Hepatocyte (in vitro differentiated cells): ENCODE measurements at places on chromosomes 1 and 21. TPM values are rescaled to one million over a fixed set of nuclear protein-coding genes. Genes with fewer than 3 reads are reported as not detected.

The LINGO4 gene
- not detected in 2 replicates for polyA plus RNA-seq

The GBP1 gene
- 12.0 and 19.3 TPM in 2 replicates for polyA plus RNA-seq

The RXRG gene
- 1.5 TPM in 1 of 2 replicates, not detected in the other for polyA plus RNA-seq

The PRKCZ gene
- polyA plus RNA-seq = 52.3 and 52.5 TPM in 2 replicates

The RNPC3 gene
- polyA plus RNA-seq = 13.4 and 22.2 TPM in 2 replicates

The BCL2L15 gene
- polyA plus RNA-seq = 0.66 and 0.84 TPM in 2 replicates

The DLGAP3 gene
- 0.79 and 1.0 TPM in 2 replicates for polyA plus RNA-seq

The FCRL3 gene
- polyA plus RNA-seq = not detected in 2 replicates

The GRIK1 gene
- polyA plus RNA-seq = 0.77 and 2.4 TPM in 2 replicates

The MATN1 gene
- polyA plus RNA-seq = 3.4 and 3.7 TPM in 2 replicates

The PLA2G4A gene
- 20.8 and 21.3 TPM in 2 replicates for polyA plus RNA-seq

The OSBPL9 gene
- polyA plus RNA-seq = 59.5 and 71.0 TPM in 2 replicates

The YTHDF2 gene
- 66.8 and 83.3 TPM in 2 replicates for polyA plus RNA-seq

The PTPN7 gene
- 0.35 and 0.41 TPM in 2 replicates for polyA plus RNA-seq

The TMPRSS3 gene
- polyA plus RNA-seq = 1.4 and 1.5 TPM in 2 replicates

The SORT1 gene
- 34.4 and 43.7 TPM in 2 replicates for polyA plus RNA-seq

The UTS2 gene
- polyA plus RNA-seq = 0.29 TPM in 1 of 2 replicates, not detected in the other

The CRNN gene
- polyA plus RNA-seq = not detected in 2 replicates

The SPRR3 gene
- 0.40 and 0.72 TPM in 2 replicates for polyA plus RNA-seq

The CELA2B gene
- polyA plus RNA-seq = 1.4 TPM in 1 of 2 replicates, not detected in the other

The SHISAL2A gene
- polyA plus RNA-seq = 0.89 and 0.97 TPM in 2 replicates

The GBP6 gene
- polyA plus RNA-seq = not detected in 2 replicates

The ACOT11 gene
- polyA plus RNA-seq = 9.3 and 20.0 TPM in 2 replicates

The TBX19 gene
- 1.1 and 1.9 TPM in 2 replicates for polyA plus RNA-seq

The KCNE1 gene
- 0.48 and 1.3 TPM in 2 replicates for polyA plus RNA-seq

The NBPF4 gene
- polyA plus RNA-seq = not detected in 2 replicates

The RAP1GAP gene
- polyA plus RNA-seq = 14.2 and 18.0 TPM in 2 replicates

The SLC45A3 gene
- polyA plus RNA-seq = 4.6 and 4.8 TPM in 2 replicates

The SLC27A3 gene
- 37.2 and 38.1 TPM in 2 replicates for polyA plus RNA-seq

The CD52 gene
- 3.9 and 12.9 TPM in 2 replicates for polyA plus RNA-seq

The DPT gene
- 8.2 and 14.6 TPM in 2 replicates for polyA plus RNA-seq

The TPTE gene
- not detected in 2 replicates for polyA plus RNA-seq

The BMP8A gene
- 0.91 and 1.2 TPM in 2 replicates for polyA plus RNA-seq

The SLC30A2 gene
- 4.5 and 4.8 TPM in 2 replicates for polyA plus RNA-seq

The MCM3AP gene
- polyA plus RNA-seq = 29.1 and 35.4 TPM in 2 replicates

The EPHA2 gene
- 20.0 and 20.4 TPM in 2 replicates for polyA plus RNA-seq

The LRRC38 gene
- 14.0 and 26.7 TPM in 2 replicates for polyA plus RNA-seq

The OR6K3 gene
- polyA plus RNA-seq = not detected in 2 replicates

The TLR5 gene
- polyA plus RNA-seq = 1.5 TPM in 2 replicates

The AMY1A gene
- polyA plus RNA-seq = not detected in 2 replicates

The LCE2C gene
- not detected in 2 replicates for polyA plus RNA-seq

The DIO1 gene
- polyA plus RNA-seq = 12.4 and 24.2 TPM in 2 replicates

The CACHD1 gene
- 16.7 and 23.8 TPM in 2 replicates for polyA plus RNA-seq

The CFHR2 gene
- polyA plus RNA-seq = 6.8 and 9.6 TPM in 2 replicates

The PIK3R3 gene
- 8.4 and 9.9 TPM in 2 replicates for polyA plus RNA-seq

The SH2D2A gene
- polyA plus RNA-seq = 0.18 TPM in 1 of 2 replicates, not detected in the other

The C21orf58 gene
- 6.8 and 6.9 TPM in 2 replicates for polyA plus RNA-seq

The AVPR1B gene
- not detected in 2 replicates for polyA plus RNA-seq

The PDZK1 gene
- polyA plus RNA-seq = 30.4 and 44.1 TPM in 2 replicates

The FAAP20 gene
- polyA plus RNA-seq = 117 and 135 TPM in 2 replicates

The SYPL2 gene
- polyA plus RNA-seq = 3.0 TPM in 2 replicates

The NLRP3 gene
- polyA plus RNA-seq = not detected in 2 replicates

The SLAMF7 gene
- polyA plus RNA-seq = not detected in 2 replicates

The COL18A1 gene
- 140 and 178 TPM in 2 replicates for polyA plus RNA-seq

The HES3 gene
- polyA plus RNA-seq = not detected in 2 replicates

The ANGPTL3 gene
- polyA plus RNA-seq = 23.8 and 42.2 TPM in 2 replicates

The MFAP2 gene
- 540 and 551 TPM in 2 replicates for polyA plus RNA-seq

The CHI3L2 gene
- polyA plus RNA-seq = 0.24 and 3.9 TPM in 2 replicates
